DND-41 (cell line): ENCODE measurements at places on chromosomes 7 and 10.

GRCh38 chr10:74123081-74123480 is 27.5 kb downstream of the AP3M1 start:
- DNase-seq: no peak

GRCh38 chr10:72665925-72666324 is 26.0 kb upstream of the MCU start:
- DNase-seq: no peak

DNA sequence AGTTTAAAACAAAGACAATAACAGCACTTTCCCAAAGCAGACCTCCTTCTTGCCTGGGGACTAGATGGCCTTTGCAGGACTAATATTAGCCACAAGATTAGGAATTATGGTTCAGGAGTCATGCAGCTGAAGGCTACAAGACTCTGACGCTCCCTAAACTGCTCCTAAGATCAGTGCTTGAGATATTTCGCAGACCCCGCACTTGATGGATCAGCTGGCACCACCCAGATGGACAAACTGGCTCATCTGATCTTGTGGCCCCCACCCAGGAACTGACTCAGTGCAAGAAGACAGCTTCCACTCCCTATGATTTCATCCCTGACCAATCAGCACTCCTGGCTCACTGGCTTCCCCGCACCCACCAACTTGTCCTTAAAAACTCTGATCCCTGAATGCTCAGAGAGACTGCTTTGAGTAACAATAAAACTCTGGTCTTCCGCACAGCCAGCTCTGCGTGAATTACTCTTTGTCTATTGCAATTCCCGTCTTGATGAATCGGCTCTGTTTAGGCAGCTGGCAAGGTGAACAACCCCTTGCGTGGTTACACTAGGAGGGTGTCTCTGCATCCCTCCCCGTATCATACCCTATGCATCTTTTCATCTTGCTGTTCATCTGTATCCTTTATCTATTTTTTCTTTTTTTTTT is 26.9 kb upstream of the NRBF2 start:
- DNase-seq: no peak

- no peak for DNase-seq
Observed at GRCh38 chr10:105965141-105965540, 1199.4 kb downstream of the SORCS1 start.

DNA sequence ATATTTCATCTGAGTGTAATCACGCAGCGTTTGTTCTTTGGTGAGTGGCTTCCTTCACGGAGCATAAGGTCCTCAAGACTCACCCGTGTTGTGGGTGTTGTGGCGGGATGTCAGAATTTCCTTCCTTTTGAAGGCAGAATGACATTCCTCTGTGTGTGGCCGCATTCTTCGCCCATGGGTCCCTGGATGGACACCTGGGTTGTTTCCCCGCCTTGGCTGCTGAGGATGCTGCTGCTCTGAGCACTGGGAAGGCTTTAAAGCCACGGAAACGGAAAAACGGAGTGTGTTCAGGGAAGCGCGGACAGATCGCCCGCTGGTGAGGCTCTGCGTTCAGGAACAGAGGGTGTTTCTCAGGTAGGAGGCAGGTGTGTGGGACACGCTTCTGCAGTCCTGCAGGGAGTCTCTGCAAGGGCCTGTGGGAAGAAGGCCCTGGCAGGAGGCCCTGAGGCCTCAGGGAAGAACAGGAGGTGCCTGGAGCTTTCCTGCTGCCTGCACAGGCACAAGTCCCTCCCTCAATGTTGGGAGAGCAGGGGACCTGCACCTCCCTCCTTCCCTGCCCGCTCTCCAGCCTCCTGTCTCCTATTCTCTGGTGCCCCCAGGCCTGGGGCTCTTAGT is 35.7 kb upstream of the SHH start:
- no peak for DNase-seq

GRCh38 chr7:87316097-87316700 is 29.3 kb upstream of the CROT start:
- DNase-seq: no peak

DNA sequence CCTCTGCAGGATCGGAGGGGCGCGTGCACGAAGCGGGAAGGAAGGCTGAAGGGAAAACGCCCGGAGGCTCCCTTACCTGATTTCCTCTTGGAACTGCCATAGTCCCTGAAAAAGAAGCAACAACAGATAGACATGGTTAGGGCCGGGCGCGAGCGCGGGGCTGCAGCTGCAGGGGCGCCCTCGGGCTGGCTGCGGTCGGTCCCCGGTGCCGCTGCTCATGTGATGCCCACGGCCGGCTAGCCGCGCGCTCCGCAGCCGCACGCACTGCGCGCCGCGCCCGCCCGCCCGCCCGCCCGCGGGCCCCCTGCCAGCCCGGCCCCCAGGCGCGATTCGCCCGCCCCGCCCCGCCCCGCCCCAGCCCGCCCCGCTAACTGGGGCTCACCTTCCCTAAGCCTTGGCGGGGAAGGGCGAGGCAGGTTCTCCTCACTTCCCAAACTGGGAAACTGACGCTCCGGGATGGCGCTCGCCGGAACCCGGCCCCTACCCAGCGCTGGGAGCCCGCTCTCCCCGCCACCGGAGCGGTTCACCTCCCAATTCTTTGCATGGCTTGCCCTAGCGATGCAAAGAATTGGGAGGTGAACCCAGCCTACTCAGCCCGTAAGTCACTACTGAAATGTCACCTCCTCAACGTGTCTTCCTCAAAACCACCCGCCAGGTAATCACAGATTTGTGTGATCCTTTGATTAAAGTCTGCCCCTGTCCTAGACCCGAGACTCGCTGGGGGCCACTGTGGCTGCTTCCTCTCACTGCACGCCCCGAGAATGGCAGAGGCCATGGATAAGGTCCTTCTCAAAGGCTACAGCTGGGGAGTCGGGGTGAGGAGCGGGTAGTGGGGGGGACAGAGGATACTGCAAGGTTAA is 162.2 kb downstream of the SH3PXD2A start:
- no peak for DNase-seq

GRCh38 chr10:88660598-88660884 is 3.7 kb upstream of the LIPF start:
- no peak for DNase-seq

GRCh38 chr10:124106241-124106879 is 13.0 kb upstream of the CHST15 start:
- DNase-seq: no peak

GRCh38 chr7:100825751-100826513 is 1.4 kb downstream of the EPHB4 start:
- DNase-seq: no peak

GRCh38 chr10:61606959-61607907 is 55.5 kb upstream of the CABCOCO1 start:
- no peak for DNase-seq

DNA sequence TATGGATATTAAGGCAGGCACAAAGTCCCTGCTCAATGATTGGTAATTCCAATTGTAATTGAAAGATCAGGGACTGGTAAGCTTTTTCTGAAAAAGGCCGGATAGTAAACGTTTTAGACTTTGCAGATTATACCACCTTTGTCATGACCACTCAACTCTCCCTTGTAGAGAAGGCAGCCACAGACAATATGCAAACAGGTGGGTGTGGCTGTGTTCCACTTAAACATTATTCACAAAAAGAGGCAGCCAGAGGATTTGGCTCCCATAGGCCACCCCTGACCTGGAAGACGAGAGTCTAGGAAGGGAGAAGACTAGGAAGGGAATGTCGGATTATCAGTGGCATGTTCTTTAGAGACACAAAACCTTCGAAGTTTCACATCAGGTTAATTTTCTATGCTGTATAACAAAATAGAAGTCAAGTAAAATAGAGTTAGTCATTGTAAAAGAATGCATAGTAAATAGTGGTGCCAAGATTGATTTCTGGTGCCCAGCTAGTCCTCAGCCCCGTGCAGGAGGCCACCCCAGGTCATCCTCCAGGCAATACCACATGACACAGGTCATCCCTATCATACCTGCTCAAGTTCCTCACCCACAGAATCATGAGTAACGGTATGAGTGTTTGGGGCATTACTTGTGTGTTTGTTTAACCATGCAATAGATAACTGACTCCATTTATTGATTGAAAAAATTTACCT is 193.8 kb downstream of the PLPP4 start:
- no peak for DNase-seq

- no peak for DNase-seq
Observed at GRCh38 chr7:22686620-22687019, 40.4 kb upstream of the IL6 start.
